CD4-positive, alpha-beta T cell treated with Interleukin-6 for 4 hours (primary cell): ENCODE measurements at places on chromosomes 7 and 10.
A peak's percentile ranks its signal among the peaks of the same experiment; 100 is the strongest.

DNA sequence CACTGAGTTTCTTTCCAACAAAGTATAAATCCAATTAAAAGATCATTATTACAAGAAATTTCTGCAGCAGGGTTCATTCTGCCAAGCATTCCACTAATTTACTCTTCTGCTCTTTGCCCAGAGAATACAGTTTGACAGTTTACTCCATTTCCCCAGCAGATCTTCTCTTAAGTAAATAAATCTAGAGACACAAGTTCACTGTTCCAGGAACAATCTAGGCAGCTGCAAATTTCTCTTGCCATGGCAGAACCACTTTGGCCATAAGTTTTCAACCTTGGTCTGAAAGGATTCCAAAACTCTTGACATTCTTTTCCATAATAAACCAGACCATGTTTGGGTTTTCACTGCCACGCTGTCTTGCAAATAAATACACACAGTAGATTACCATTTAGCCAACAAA, 11.5 kb downstream of the RGS10 start:
- no peak for DNase-seq

DNA sequence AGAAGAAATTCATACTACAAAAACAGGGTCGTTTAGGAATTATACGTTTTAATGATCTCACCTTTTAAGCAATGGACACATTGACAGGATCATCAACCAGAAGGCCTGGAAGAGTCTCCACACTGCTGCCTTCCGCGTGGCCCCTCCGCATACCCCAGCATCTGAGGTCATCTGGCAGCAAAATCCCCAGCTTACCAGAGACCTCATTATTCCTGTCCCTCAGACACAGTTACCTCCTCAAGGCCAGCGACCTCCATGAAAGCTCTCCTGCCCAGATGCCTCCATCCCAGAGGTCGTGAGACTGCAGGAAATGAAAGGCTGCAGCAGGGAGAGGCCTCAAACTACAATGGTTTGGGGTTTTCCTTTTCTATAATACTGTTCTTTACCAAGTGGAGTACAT, 14.8 kb upstream of the GSAP start:
- no peak for DNase-seq

DNA sequence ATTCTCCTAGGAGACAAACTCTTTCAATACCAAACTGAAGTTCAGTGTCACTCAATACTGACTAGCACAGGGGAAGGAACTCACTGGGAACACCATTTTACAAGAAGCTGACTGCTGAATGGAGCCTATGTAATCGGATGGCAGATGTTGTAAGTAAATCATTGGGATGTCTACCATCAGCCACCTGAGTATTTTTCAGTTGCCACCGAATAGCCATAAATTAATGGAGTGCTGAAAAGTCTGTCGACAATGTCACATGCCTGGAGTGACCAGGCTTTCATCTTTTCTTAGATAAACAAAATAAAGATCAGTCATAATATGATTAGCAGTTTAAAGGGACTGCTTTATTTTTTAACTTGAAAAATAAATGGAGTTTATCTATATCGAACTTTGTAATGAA, 145.9 kb upstream of the SEMA3E start:
- DNase-seq: no peak

GRCh38 chr10:77926566-77927401, at the start of gene DLG5:
Gene DLG5, minus strand, starts transcription at chr10:77926755. Its CDS starts 235 bp downstream, at chr10:77926520.
- peak; percentile 24 for DNase-seq

DNA sequence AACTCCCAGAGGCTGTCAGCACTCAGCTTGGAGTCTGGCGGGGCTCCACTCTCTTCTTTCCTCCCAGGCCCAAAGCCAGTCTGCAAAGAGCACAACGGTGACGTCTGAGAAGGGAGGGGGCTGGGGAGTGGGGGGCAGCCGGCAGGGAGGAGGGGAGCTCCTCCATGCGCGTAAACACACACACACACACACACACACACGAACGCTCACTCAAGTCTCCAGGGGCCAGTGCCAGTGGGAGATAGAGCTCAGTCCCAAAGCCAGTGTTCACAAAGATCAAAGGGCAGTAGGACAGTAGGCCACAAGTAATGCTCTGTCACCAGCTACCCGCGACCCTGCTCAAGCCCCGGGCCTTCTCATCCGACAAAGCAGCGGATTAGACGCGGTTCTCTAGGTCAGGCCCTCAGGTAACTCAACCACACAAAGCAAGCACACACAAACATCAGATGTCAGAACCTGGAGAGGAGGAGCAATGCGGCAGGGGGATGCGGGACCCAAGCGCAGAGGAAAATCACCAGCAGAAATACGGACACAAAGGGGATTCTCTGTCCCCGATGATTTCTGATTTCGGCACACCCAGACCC, 19.9 kb downstream of the TCAF1 start:
- no peak for DNase-seq

- DNase-seq: no peak
Measured at GRCh38 chr7:47786557-47787248, 161.6 kb downstream of the PKD1L1 start.

GRCh38 chr10:79413196-79413595, 32.2 kb downstream of the ZCCHC24 start:
- DNase-seq: no peak

- no peak for DNase-seq
Measured at GRCh38 chr10:69044546-69044945, 43.4 kb upstream of the SRGN start.

DNA sequence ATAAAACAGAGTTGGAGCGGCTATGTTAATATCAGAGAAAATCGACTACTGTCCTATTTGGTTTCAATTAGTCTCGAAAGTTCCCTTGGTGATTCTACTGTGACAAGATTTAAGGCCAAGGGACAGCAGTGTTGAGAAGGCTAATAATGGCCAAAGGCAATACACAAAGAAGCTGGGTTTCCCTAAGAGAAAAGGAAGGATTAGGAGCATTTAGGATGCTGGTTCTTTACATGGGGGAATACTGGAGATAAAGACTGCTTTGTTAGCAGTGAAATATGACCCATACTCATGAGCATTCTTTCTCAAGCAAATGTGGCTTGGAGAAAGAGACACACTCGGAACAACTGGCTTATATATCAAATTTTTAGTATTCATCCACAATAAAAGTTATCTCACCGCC, 32.2 kb downstream of the IQUB start:
- no peak for DNase-seq

DNA sequence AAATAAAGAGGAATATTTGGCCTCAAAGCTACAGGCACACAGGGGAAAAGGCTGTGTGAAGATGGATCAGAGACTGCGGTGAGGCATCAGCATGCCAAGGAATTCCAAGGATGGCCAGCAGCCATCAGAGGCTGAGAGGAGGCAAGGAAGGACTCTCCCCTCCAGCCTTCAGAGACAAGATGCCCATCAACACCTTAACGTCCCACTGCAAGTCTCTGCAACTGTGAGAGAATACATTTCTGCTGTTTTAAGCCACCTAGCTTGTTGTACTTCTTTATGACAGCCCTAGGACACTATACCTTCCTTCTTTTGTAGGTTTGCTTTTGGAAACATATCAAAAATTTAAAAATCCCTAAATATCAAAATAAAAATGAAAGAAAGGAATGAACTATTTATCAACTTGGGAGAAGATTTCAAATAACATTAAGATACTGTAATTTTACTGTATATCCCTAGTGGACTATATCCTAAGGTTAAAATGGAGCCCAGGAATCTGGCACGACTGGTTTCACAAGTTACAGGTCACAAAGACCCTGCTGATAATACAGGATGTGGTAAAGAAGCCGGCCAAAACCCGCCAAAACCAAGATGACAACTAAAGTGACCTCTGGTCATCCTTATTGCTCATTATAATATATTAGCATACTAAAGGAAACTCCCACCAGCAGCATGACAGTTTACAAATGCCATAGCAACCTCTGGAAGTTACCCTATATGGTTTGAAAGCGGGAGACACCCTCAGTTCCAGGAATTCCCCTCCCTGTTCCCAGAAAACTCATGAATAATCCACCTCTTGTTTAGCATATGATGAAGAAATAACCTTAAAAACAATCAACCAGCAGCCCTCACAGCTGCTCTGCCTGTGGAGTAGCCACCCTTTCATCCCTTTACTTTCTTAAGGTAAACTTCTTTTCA, 185.2 kb downstream of the AVL9 start:
- no peak for DNase-seq
